ENCODE measurements at places on chromosomes 16 and 17.
A peak's percentile ranks its signal among the peaks of the same experiment; 100 is the strongest.

DNA sequence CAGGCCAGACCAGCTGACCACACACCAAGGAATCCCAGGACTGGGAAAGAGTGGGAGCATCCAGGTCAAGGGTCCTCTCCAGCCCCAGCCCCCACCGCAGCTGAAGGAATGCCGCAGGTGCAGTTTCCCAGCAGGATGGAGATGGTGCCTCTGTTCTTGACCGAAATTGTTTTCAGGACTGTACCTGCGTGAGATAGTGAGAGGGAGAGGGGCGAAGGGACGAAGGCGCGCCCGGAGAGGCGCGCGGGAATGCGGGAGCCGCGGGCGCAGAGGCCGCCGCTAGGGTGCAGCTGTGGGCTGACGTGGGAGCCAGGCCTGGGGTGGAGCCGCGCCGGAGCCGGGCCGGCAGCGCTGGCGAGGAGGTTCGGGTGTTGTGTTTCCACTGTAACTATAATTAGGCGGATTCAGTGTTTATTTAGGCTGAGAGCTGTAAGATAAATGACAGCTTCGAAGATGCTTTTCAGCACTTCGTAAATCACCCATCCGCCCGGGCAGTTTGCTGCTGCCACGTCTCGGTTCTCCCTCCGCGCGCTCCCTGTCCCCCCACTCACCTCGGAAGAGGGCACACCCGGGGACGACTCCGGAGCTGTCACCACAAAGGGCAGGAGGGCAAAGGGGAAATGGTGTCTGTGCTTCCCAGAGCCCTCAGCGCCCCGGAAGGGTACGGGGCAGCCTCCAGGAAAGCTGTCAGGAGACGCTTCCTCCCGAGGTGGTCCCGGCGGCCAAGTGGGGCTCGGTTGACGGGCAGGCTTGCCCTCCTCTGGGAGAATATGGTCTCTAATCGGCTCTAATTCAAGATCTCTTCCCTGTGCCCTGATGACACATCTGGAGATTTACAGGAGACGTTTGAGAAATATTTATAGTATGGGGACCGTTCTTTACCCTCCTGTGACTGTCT, 38.2 kb downstream of the HOXB1 start:
- DNase-seq, result no peak

- DNase-seq, result no peak
Observed at GRCh38 chr17:45388604-45389325, 43.9 kb downstream of the ARHGAP27 start.

GRCh38 chr17:4768298-4768697, 3.4 kb upstream of the TM4SF5 start:
- DNase-seq, result no peak

- DNase-seq, result no peak
Observed at GRCh38 chr16:1734123-1734522, 28.1 kb downstream of the MAPK8IP3 start.

- DNase-seq, result no peak
Observed at GRCh38 chr17:77508047-77508715, 367.4 kb downstream of the SEC14L1 start.

GRCh38 chr17:49587366-49588073, 11.8 kb downstream of the NXPH3 start:
- no peak for DNase-seq

DNA sequence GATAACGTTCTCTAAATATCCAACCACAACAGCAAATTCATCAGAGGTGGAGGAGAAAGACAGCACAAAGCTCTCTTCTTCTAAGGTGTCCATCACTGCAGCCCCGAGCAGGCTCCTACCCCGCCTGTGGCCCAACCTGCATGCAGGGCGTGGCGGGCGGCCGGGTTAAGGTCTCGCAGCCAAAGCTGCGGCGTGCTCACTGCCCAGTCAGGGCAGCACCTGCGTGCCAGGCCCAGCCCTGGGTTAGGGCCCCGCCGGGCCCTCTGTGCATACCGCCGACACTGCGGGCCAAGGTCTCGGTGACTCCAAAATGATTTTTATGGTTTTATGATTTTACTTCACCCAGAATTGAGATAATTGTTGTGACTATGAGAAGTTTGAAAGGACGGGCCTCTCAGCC, 57.8 kb downstream of the FOXK2 start:
- DNase-seq, result no peak

DNA sequence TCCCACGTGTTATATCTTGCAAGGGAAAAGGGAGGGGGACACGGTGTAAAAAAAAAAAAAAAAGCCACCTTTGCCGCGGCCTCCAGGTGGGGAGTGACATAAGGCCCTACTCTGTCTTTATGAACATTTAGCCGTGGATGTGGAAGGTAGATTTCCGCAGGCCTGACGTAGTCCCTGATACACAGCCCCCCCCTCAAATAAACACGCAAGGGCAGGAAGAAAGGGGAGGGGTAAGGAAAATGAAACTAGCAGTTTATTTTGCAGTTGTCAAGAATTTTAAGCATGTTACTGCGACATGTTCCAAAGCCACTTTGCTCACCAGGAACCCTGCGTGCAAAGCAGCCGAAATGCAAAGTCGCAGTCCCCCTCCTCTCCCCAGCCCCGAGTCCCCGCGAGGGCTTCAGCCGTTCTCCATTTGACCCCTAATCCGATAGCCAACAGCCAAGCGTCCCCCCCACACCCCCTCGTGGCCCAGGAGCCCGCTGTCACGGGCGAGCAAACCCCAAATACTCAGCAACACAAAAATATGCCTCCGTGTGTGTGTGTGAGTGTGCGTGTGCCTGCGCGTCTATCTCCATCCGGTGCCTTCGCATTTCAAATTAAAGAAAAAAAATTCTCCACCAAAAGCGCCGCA, 1.2 kb downstream of the CBX4 start:
- DNase-seq, result no peak

DNA sequence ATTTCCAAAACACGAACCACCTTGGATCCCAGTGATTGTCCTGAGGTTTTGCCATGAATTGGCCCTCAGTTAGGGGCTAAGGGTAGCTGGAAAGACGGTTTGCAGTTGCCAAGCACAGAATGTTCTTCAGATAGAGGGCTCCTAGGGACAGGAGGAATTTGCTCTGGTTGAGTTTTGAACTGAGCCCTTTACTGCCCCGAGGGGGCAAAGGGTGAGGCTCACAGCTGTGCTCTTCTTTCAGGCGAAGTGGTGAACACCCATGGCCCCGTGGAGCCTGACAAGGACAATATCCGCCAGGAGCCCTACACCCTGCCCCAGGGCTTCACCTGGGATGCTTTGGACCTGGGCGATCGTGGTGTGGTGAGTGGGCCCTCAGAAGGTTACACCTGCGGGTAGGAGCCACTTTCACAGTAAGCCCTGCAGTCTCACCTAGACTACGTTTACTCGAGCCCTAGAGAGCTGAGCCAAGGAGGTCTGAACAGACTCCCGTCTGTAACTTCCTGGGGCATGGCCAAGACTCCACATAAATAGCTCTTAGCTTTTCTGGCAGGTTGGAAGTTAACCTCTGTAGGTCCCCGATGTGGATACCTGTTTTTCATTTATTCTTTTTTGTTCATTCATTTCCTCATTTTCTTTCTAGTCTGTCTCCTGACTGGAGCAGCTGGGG, 32.5 kb downstream of the NMT1 start:
- no peak for DNase-seq

DNA sequence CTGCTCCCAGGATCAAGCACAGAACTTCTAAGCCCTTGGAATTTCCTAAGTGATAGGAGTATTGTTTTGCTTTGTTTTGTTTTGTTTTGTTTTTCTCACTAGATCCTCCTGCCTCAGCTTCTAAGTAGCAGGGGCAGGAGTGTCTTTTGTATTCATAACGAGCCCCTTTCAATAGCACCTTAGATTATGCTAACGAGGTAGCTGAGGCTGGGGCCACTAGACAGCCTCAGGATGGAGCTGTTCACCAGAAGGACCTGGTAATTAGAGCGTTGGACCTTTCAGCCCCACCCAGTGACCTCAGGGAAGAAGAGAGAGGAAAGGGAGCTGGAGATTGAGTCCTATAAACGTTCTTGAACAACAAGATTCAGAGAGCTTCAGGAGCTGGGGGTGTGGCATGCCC, 43.6 kb downstream of the IKZF3 start:
- DNase-seq, result no peak

GRCh38 chr17:4583782-4584100, 588 bp upstream of the SMTNL2 start:
- DNase-seq, result no peak

- no peak for DNase-seq
Observed at GRCh38 chr17:81666092-81666341, 388 bp downstream of the OXLD1 start.

DNA sequence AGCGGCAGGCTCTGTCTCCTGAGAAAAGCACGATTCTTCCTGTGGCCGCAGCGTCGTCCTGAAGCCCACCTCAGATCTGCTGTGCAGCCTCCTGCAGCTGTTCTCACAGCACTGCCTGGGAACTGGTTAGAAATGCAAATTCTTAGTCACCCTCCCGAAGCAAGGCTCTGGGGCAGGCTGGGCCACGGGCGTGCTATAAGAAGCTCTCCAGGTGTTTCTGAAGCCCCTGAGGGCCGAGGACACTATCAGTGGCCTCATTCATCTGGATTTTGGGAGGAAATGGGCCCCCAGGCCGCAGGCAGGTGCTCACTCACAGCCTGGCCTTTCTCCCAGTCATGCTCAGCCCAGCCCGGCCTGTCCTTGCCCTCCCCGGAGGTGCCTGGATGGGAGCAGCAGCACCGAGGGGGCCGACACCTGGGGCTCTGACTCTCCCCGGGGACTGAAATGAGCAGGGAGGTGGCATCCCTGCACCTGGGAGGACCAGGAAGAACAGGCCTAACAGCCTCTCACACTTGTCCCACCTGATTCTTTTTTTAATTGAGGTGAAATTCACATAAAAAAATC, 10.4 kb upstream of the NLRC3 start:
- no peak for DNase-seq

- DNase-seq, result no peak
Observed at GRCh38 chr16:47604306-47604705, 143.2 kb downstream of the PHKB start.

DNA sequence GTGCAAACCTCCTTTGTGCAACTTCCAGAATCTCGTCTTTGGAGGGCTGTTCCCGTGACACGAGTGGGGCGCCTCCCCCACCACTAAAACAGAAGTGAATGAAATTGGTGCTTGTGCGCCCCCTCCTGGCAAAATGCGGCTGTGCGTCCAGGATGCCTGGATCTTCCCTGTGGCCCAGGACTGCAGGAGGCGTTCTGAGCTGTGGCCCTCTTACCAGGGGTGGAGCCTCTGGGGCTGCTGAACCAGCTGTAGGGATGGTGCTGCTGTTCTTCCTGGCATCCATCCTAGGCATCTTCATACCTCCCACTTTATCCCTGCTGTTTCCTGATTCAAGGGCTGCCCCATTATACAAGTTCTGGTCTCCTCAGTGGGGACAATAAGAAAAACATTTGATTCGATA, 18.5 kb upstream of the NAGLU start:
- DNase-seq, result peak; percentile 87

DNA sequence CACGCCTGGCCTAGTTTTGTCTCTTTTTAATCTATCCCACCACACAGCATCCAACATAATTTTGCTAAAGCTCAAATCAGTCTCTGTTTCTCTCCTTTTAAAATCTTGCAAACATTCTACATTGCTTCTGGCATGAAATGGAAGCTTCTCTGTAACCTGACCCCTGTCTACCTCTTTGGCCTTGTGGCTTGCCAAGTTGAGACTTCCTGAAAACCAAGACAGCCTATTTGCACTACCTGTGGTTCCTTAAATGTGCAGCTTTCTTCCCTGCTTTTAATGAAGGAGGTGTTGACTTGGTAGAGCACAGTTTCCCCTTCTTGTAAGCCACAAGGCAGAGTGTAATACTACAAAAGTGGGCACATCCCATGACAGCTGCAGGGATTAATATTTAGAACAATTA, 6.0 kb upstream of the CCL3 start:
- DNase-seq, result no peak

- no peak for DNase-seq
Observed at GRCh38 chr16:30778549-30779244, 8.3 kb downstream of the ZNF629 start.

DNA sequence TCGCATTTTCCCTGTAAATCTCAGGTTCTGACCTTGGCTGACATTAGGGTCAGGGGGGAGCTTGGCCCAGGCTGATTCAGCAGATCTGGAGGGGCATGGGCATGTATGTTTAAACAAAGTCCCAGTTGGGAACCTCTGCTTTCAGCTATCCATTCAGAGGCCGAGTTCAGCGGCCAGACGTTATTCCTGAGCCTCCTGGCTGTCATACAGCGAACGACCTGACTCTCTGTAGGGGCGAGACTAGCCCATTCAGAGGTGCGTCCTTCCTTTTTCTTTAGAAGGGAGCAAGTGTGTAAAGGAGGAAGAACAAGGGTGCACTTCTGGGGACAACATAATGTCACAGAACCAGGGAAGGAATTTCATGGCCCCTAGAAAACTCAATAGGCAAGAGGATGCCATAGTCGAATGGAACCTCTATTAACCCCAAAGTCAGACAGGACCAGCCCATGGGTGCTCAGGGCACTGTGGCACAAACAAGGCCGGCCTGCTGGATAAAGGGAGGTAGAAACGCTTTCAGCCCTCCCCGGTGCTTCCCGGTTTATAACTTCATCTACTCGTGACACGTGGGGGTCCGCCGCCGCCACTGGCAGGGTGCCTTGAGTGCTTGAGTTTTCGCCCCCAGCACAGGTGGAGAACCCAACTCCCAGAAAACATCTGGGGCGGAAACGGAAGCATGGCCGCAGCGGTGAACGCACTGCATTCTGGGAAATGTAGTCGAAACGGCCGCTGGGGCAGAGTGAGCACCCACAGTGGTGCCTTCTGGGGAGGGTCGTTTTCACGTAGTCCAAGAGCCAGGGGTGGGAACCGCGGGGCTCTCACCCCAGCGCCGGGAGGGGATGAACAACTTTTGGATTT, 33.2 kb upstream of the PLCG2 start:
- no peak for DNase-seq

GRCh38 chr16:61900482-61900881, 135.8 kb downstream of the CDH8 start:
- no peak for DNase-seq

DNA sequence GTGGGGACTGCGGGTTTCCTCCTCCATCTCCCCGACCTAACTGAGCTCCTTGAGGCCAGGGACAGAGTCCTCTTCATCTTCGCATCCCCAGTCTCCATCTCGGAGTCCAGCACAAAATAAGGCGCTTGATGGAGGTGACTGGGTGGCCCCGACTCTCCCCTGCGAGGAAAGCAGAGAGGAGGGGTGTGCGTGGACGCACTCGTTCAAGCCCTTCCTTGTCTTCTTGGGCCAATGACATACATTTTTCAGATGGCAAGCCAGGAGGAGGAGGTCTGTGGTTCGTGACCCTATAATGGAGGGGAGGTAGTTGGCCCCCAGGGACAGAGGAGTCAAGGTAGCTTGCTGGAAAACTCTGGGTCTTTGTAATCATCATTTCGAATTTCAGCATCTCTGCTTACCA, 17.2 kb downstream of the CRISPLD2 start:
- DNase-seq, result no peak

DNA sequence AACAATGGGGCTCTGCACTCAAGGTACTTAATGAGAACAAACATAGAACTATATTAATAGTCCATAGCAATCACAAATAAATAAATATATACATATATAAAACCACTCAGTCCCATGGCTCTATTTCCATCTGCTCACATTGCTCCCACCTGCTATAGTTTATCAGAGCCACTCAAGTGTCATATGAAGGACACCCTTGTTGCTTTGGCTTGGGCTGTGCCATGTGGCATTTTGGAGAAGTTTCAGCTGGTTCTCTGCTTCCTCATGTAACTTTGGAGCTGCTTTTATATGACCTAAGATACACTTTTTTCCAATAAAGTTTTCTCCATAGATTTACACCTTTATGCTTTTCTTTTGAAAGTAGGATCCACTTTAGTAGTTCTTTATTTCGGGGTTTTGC, 126.4 kb downstream of the KCNJ2 start:
- DNase-seq, result no peak
